Renal cortical epithelial cell (primary cell): ENCODE measurements at places on chromosomes 2 and 18. TPM values are rescaled to one million over a fixed set of nuclear protein-coding genes. Genes with fewer than 3 reads are reported as not detected.

Gene CCBE1
- 8.7 and 9.6 TPM in 2 replicates for total RNA-seq

Gene MAPK4
- total RNA-seq, result 1.6 TPM in 1 of 2 replicates, not detected in the other

DNA sequence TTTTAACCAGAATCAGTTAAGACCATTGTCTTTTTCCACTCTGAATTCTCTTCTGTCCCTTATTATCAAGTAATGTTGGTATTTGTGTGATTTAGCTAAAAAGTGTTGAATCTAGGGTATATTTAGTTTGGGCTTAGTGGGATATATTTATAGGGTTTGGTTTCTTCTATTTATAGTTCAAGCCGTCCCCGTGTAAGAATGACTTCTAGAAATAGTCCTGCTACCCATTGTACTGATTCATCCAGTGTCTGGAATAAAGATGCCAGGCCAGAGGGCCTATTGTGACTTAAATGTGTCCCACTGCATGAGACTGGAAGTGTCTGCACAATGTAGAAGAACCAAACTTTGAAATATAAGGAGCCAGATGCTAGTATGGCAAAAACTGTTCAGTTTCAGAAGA, 364.8 kb downstream of the TNS1 start:
- DNase-seq, result no peak

Gene ARHGEF4
- total RNA-seq, result 0.35 and 0.40 TPM in 2 replicates

DNA sequence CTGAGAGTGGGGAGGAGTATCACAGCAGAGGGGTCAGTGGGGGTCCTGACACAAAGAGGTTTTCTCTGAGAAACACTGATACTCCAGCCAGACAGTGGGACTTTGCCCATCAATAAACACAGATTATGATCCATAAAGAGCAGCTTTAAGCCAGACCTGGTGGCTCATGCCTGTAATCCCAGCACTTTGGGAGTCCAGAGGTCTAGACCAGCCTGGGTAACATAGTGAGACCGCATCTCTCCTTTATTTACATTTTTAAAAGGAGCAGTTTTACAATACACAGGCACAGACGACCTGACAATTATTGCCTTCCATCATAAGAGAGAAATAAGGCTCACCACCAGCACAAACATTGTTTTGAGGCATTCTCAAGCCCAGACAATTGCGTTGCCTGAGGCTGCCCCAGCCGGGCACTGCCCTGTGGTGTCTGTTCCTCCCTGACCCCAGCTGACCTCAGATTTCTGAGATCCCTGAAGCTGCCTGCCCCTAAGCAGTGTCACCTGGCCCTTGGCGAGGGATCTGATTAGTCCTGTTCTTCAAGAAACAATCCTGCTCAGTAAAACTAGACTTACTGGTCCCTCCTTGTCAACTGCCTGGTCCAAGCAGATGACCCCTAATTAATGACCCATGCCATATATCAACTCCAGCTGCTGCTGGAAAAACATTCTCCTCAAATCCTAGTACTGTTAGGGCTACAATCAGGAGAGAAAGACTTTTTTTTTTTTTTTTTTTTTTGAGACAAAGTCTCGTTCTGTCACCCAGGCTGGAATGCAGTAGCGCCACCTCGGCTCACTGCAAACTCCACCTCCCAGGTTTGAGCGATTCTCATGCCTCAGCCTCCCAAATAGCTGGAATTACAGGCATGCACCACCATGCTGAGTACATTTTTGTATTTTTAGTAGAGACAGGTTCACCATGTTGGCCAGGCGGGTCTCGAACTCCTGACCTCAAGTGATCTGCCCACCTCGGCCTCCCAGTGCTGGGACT, 59.4 kb upstream of the SOS1 start:
- DNase-seq, result no peak

GRCh38 chr2:188600536-188601210, 309.0 kb downstream of the GULP1 start:
- peak; percentile 79 for DNase-seq

- DNase-seq, result no peak
Observed at GRCh38 chr2:237324405-237324831, 89.5 kb downstream of the COL6A3 start.

Gene RAMP1
- total RNA-seq, result 0.50 and 2.6 TPM in 2 replicates

Gene GDF7
- 0.69 and 3.2 TPM in 2 replicates for total RNA-seq

DNA sequence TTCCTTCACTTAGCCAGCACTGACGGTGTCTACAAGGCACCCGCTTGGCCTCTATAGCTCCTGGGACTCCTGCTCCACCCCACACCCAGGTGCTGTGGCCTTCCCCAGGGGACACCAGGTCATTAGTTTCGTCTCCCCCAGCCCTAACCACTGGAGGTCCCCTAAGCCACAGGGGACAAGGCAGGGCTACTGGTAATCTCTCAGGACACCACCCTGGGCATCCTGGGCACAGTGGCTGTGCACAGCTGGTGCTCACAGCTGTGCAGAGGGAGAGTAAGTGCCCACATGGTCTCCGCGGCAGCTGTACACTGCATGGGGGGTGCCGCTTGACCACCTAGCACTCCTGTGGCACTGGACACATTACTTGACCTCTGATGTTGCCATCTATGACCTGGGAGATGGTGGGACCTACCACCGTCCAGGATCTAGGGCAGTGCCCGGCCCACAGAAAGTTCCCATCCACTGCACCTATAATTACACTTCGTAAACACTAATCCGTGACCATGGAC, 134.0 kb downstream of the HDAC4 start:
- no peak for DNase-seq

- no peak for DNase-seq
Observed at GRCh38 chr2:46135958-46136357, 161.2 kb upstream of the EPAS1 start.

- DNase-seq, result no peak
Observed at GRCh38 chr2:7084601-7085000, 167.4 kb downstream of the RNF144A start.

- DNase-seq, result no peak
Observed at GRCh38 chr2:96547203-96547641, 10.7 kb downstream of the ARID5A start.

Gene TMEFF2
- total RNA-seq, result not detected in 2 replicates

Gene SOCS6
- 27.6 and 37.9 TPM in 2 replicates for total RNA-seq

- no peak for DNase-seq
Observed at GRCh38 chr2:172829229-172829628, 93.6 kb downstream of the RAPGEF4 start.

Gene ARL4C
- 98.6 and 119 TPM in 2 replicates for total RNA-seq

Gene CFAP221
- total RNA-seq, result 2.1 and 22.9 TPM in 2 replicates

Gene NXPH2
- total RNA-seq, result 0.87 TPM in 1 of 2 replicates, not detected in the other

DNA sequence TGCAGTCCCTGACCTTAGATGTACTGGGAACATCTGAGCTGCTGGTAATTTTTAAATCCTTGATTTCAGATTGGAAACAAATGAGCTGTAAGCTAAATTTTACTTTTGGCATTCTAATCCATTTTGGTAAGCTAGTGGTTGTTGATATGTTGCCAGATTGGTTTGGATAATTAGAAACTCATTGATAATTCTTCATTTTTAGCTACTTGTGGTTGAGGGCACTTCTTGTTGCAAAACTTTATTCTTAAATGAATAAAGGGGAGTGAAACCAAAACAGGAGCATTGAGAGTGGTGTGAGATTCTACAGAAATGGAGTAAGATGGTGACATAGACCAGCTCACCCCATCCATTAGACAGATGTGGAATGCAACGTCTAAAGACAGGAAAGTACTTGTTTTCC, 64.5 kb downstream of the ITGB1BP1 start:
- no peak for DNase-seq

DNA sequence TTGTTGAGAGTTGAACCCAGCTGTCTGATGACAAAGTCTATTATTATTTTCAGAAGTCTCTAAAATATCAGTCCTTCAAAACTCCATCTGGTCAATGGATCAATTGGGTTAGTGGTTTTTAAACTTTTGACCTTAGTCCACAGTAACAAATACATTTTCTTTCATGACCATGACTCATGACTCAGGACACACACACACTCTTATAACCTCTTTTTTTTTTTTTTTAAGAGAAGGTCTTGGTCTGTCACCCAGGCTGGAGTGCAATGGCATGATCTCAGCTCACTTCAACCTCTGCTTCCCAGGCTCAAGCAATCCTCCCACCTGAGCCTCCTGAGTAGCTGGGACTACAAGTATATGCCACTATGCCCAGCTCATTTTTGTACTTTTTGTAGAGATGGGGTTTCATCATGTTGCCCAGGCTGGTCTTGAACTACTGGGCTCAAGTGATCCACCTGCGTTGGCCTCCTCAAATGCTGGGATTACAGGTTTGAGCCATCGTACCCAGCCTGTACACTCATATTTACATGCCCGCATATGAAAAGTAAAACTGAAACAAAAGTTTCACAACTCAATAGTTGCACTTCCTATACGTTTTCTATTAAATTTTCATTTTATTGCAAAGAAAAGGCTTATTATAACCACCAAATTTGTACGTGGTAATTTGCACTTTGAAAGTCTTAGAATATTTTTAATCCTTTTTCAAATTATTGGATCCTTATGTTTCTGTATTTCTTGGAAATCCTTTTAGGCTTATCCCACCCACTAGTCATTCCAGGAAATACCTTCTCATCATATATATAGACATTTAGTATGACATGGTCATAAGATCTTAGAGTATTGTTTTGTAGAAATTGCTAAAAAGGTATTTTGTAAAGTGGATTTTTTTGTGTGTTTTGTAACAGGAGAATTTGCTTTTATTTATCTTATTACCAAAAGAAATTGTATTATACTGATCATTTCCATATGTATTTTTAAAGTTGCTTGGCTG, 199.0 kb downstream of the LPIN1 start:
- DNase-seq, result peak; percentile 52

GRCh38 chr2:49971453-49971852, 817.1 kb upstream of the FSHR start:
- DNase-seq, result no peak

GRCh38 chr2:26011990-26012856, 21.7 kb upstream of the RAB10 start:
- DNase-seq, result peak; percentile 75

- DNase-seq, result no peak
Observed at GRCh38 chr2:69796174-69796573, 33.3 kb upstream of the GMCL1 start.

Gene FHOD3
- total RNA-seq, result 39.4 and 117 TPM in 2 replicates

GRCh38 chr2:98839292-98839691, 96.7 kb downstream of the CRACDL start:
- DNase-seq, result peak; percentile 29

DNA sequence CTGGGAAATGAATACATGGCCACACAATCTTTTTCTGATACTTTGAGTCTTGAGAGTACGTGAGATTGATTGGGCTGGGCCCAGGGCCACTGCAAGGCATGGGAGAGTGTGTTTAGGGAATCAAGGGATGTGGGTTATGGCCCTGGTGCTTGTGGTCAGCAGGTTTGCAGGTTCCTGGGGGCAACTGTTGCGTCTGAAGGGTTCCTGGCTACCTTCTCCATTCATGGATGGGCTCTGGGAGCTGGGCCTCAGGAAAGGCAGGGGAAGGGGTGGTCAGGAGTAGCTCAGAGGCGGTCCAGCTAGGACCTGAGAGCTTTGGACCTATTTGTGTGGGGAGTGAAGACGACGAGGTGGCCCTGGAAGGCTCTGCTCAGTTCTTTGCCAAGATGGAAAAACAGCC, 8.4 kb upstream of the ZAP70 start:
- no peak for DNase-seq

DNA sequence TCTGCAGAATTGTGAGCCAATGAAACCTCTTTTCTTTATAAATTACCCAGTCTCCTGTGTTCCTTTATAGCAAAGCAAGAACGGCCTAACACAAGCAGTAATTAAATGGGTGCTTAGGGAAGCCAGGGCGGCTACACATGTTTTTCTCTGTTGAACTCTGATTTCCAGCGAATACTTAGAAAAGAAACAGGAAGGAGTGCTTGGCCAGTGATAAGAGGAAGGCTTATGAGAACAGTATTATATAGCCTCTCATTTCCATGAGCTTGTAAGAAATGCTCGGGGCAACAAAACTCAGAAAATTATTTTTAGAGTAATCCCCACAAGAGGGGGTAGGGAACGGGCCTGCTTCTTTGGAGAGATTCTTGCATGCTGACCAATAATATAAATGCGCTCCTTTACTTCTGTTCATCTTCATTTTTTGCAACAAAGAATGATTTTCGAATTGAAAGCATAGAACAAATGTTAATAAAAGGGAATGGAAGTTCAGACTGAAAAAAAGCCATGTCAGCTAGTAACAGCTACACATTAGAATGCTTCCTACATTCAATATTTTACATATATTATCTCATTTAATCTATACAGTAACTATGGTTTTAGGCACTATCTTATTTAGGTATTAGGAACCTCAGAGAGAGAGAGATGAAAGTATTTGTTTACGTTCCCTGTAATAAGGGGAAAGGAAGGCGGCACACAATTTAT, 49.7 kb upstream of the CCDC85A start:
- DNase-seq, result no peak

DNA sequence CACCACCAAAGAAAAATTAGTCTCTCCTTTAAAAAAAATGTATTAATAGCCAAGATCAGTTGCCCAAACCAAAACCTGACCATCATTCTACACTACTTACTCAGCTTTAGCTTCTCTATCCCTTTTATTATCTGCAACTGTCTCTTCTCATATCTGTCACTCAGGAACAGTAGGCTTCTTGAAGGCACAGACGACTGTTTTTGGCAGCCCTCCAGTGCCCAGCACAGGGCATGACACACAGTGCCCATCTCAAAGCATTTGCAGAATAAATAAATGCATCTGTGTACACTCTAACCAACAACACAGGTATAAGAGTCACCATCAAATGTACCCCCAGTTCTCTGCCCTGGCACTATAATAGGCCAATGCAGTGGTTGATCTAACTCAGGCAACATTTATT, 117.2 kb downstream of the UXS1 start:
- no peak for DNase-seq

DNA sequence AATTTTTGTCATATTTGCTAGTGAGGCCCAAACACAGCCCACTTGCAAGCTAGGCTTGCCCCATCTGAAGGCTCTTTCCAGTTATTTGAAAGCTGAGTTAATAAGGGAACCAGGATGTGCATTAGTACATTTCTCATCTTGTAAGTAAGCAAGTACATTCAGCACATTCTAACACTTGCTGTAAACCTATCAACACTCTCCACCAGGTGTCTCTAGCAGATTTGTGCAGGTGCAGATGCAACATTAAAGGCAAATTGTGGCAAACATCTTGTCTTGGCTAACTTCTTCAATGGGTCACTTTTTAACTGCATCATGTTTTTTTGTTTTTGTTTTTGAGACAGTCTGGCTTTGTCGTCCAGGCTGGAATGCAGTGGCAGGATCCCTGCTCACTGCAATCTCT, 25.3 kb upstream of the MFSD6 start:
- DNase-seq, result peak; percentile 88

- peak; percentile 47 for DNase-seq
Observed at GRCh38 chr2:228839421-228839876, 431.6 kb downstream of the PID1 start.

DNA sequence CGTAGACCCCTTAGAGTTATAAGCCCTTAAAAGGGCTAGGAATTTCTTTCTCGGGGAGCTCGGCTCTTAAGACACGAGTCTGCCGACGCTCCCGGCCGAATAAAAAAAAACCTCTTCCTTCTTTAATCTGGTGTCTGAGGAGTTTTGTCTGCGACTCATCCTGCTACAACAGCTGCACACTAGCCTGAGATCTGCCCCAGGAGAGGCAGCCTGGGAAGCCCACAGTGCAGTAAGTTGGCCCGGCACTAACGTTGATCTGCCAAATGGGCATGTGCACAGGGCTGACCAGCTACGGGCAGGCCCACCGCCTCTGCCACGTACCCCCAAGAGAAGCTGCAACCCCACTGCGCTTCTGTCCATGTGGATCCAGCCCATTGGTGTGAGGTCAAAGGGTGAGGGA, 8.4 kb upstream of the LIMS2 start:
- DNase-seq, result no peak

- DNase-seq, result no peak
Observed at GRCh38 chr18:30988440-30988839, 54.1 kb downstream of the DSC3 start.
